Astrocyte of the cerebellum (primary cell): ENCODE measurements at places on chromosomes 6 and 20.

DNA sequence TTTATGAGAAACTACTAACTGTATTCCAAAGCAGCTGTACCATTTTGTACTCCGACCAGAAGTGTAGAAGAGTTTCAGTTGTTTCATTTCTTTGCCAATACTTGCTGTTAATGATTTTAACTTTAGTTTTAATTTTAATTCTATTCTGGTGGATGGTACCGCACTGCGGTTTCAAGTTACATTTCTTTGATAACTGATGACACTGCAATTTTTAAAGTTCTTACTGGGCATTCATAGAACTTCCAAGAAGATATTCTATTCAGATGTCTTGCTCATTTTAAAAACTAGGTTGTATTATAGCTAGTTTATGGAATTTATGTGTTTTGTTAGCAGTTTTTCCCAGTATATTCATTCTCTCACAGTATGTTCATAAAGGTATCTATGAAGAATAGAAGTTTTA is 63.8 kb upstream of the LYRM2 start:
- no peak for DNase-seq

GRCh38 chr6:43979525-43979924 is 147.7 kb downstream of the MRPL14 start:
- no peak for DNase-seq

DNA sequence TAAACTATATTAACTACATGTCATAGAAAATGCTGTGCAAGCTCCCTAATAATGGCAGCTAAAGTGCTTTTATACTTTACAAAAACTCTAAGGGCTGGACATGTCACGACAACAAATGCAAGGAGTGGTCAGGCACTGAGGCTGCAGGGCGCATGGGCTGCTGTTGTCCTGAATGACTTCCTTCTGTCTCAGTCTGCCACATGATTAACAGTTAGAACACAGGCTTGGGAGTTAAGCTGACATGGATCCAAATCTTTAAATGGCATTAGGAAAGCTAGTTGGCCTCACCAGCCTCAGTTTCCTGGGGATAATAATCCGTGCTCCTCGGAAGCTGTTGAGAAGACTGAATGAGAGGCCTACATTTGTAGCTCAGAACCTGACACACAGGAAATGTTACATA is 57.4 kb downstream of the PREP start:
- no peak for DNase-seq

- no peak for DNase-seq
These were observed 156.9 kb downstream of the FOXC1 start for GRCh38 chr6:1766654-1767053.

DNA sequence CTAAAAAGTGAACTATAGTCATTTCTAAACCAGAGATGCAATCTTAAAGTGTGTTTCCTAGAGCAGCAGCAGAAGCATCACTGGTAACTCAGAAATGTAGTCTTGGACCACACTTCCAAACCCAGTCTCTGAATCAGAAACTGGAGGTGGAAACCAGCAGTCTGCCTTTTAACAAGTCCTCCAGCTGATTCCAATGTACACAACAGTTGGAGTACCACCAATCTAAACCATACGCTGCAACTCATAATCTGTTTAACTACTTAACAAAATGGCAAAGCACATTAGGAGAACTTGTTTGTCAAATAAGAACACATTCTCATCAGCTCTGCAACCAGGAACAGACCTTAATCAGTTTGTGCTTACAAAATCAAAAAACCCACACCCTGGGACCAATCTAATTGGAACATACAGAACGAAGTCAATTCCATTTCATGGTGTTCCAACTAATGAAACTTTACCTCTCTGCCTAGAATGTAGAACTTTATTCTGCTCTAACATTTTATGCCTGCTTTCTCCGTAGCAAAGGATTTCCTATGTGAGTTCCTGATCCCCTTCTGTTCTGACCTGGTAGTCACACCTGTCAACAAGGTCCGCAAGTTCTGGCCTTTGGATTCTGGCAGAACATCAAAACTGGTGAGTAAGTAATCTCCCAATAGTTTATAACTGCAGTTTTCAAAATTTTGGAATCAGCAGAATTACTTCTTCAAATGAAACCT is 390.4 kb downstream of the HTR1B start:
- DNase-seq, result no peak

DNA sequence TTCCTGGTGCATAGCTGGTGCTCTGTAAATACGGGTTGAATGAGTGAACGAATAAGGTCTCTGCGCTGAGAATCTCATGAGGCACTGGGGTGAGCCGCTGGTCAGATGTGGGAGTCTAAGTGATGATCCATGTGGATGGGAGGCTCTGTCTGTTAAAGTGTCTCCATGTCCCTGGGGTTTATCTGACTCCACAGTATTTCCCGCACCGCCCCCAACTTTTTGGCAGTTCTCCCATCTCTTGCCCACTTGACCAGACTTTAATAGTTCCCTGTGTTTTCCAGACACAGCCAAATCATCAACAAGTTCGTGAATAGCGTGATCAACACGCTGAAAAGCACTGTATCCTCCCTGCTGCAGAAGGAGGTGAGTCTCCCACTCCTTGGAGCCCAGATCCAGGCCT is 9.9 kb downstream of the BPIFA2 start:
- DNase-seq, result no peak

DNA sequence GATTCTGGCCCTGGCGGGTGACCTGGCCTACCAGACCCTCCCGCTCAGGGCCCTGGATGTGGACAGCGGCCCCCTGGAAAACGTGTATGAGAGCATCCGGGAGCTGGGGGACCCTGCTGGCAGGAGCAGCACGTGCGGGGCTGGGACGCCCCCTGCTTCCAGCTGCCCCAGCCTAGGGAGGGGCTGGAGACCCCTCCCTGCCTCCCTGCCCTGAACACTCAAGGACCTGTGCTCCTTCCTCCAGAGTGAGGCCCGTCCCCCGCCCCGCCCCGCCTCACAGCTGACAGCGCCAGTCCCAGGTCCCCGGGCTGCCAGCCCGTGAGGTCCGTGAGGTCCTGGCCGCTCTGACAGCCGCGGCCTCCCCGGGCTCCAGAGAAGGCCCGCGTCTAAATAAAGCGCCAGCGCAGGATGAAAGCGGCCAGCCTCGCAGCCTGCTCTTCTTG is 868 bp upstream of the SLC2A4RG start:
- DNase-seq, result no peak

- DNase-seq, result no peak
These were observed 253.6 kb downstream of the CDH26 start for GRCh38 chr20:60211618-60212463.

- DNase-seq, result peak; percentile 28
These were observed 301.6 kb upstream of the ADGRB3 start for GRCh38 chr6:68333442-68333841.

GRCh38 chr6:111823831-111824607 is 49.2 kb downstream of the FYN start:
- DNase-seq, result peak; percentile 57

- DNase-seq, result no peak
These were observed 24.5 kb downstream of the MAPK14 start for GRCh38 chr6:36052097-36052496.

GRCh38 chr6:139369068-139369467 is 5.4 kb downstream of the CITED2 start:
- DNase-seq, result no peak

- no peak for DNase-seq
These were observed 8.0 kb downstream of the PAX1 start for GRCh38 chr20:21713470-21713869.

DNA sequence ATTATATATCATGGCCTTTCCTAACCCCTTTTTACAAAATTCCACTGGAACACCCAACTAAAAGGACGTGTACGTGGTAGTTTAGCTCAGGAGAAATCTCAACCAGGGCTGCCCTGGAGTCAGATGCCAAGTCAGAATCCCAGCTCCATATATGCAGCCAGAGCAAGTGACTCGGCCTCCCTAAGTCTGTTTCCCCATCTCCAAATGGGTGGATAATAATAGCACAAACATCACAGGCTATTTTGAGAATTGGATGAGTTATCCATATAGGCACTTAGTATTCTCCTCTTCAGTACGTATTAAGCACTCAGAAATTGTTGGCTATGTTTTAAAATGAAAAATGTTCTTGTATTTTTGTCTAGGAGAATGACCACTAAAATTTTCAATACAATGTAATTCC is 481.5 kb downstream of the CD109 start:
- DNase-seq, result no peak

- DNase-seq, result peak; percentile 9
These were observed 111.0 kb upstream of the TFAP2D start for GRCh38 chr6:50602292-50602691.

- DNase-seq, result no peak
These were observed 61.8 kb upstream of the LAMA2 start for GRCh38 chr6:128821116-128821515.

GRCh38 chr6:36660771-36661471 is 17.6 kb upstream of the CDKN1A start:
- DNase-seq, result no peak

DNA sequence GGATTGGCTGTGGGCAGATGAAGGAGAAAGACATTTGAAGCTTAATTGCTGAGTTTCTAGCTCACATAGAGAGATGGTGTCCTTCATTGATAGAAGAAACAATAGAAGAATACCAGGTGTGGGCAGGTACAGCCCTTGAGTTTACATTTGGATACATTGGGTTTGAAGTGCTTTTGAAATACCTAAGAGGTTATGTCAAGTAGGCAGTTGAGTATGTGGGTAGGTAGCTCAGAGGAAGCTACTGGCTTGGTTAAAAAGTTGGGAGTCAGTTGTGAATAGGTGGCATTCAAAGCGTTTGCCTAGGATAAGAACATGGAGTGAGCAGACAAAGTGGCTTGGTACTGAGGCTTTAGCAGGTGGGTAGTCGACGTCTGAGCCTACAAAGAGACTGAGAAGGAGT is 25.0 kb downstream of the NDUFAF5 start:
- no peak for DNase-seq

- peak; percentile 43 for DNase-seq
These were observed 90.6 kb downstream of the TIAM2 start for GRCh38 chr6:155085582-155086257.
